ENCODE measurements at places on chromosomes 12 and 14. TPM values are rescaled to one million over a fixed set of nuclear protein-coding genes. Genes with fewer than 3 reads are reported as not detected.
A peak's percentile ranks its signal among the peaks of the same experiment; 100 is the strongest.

DNA sequence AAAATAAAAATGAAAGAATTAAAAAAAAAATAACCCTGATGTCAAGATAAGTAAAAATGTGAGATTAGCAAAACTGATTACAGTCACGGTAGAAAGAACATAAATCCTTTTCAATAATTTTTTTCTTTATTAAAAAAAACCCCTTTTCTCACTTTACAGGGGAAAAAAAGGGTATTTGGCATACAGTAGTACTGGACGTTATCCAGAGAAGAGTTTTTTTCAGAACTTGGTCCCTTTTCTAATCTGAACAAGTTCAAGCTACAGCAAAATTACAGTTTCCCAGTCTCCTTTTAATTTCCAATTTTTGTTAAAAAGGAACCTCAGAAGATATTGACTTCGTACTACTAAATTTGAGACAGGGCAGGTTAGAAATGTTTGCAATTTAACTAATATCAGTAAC lies 134.7 kb upstream of the DCN start:
- no peak overlapping the region for H3K4me3 ChIP-seq
- H3K36me3 ChIP-seq: no peaks in the 10 kb centered on the region
- no peak overlapping the region for H3K27ac ChIP-seq
- H3K4me1 ChIP-seq: no peaks in the 10 kb centered on the region
- no peaks in the 10 kb centered on the region for H3K27me3 ChIP-seq

- H3K27ac ChIP-seq: no peak overlapping the region
- no peaks in the 10 kb centered on the region for H3K27me3 ChIP-seq
- no peak for DNase-seq
- no peaks in the 10 kb centered on the region for H3K36me3 ChIP-seq
- H3K4me3 ChIP-seq: no peak overlapping the region
Measured at GRCh38 chr12:41983856-41984255, 160.8 kb downstream of the GXYLT1 start.

Gene MYL6
- 1,464 TPM for polyA plus RNA-seq

DNA sequence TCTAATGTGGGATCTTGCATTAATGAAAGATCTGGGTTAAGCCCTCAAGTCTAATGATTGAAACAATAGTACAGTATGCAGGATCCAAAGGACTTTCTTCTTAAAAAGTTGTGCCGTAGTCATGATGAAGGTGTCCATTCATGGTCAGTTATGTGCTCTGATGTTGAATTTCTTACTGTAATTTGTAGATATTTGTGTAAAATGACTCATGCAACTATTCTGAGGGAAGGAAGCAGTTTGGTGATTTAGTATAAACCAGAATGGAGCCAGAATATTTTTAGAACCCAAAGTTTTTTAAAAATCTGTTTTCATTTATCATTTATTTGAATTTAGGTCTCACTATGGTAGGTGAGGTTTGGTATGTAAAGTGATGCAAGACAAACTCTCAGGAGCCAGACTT lies 151.2 kb downstream of the AKAP6 start:
- no peak overlapping the region for H3K27ac ChIP-seq
- no peak overlapping the region for H3K4me3 ChIP-seq
- no peaks in the 10 kb centered on the region for H3K27me3 ChIP-seq
- H3K4me1 ChIP-seq: no peaks in the 10 kb centered on the region

- no peak overlapping the region for H3K27ac ChIP-seq
- H3K27me3 ChIP-seq: no peaks in the 10 kb centered on the region
- peaks cover 5% of the 10 kb centered on the region for H3K4me1 ChIP-seq
Measured at GRCh38 chr14:54659365-54659764, 92.4 kb downstream of the SAMD4A start.

DNA sequence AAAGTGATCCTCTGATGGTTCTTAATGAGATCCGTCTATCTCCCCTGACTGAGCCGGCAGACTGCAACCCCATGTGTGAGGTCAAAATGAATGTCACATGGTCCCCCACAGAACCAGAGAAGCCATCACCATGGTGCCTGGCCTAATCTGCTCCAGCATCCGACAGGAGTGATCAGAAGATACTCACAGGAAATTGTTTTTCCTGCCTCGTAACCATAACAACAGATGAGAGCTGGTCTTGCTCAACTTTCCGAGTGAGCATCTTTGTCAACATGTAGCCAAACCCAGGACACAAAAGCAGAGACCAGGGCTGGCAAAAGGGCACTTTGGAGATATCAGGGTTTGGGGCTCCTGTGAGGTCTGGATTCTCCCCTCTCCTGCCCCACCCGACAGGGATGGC lies 72.1 kb upstream of the C14orf180 start:
- peaks cover 3% of the 10 kb centered on the region for H3K27me3 ChIP-seq
- H3K36me3 ChIP-seq: no peaks in the 10 kb centered on the region
- no peak overlapping the region for H3K4me3 ChIP-seq
- no peak overlapping the region for H3K27ac ChIP-seq
- DNase-seq: peak; percentile 48

Gene KRT84
- polyA plus RNA-seq: not detected

Gene DNAI7
- 1.8 TPM for polyA plus RNA-seq

DNA sequence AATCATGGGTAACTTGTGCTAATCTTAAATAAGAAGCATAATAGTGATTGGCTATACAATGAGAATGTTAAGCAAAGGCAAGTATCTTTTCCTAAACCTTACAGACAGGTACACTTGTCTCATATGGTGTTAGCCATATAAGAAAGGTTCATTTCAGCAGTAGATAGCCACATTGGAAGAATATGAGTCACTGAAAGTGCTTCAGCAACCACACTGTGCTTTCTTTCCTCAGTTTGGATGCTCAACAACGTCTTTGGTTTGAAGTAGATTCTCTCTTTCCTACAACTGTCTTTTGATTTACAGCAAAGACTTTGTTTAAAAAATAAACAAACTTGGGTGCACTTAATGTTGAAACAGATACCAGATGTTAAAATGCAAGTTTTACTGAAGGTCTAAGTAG lies 8.9 kb downstream of the DDHD1 start:
- peaks cover 5% of the 10 kb centered on the region for H3K4me1 ChIP-seq
- H3K27me3 ChIP-seq: no peaks in the 10 kb centered on the region
- no peak for DNase-seq
- H3K27ac ChIP-seq: no peak overlapping the region
- H3K36me3 ChIP-seq: no peaks in the 10 kb centered on the region

Gene TAS2R8
- polyA plus RNA-seq: 0.24 TPM

DNA sequence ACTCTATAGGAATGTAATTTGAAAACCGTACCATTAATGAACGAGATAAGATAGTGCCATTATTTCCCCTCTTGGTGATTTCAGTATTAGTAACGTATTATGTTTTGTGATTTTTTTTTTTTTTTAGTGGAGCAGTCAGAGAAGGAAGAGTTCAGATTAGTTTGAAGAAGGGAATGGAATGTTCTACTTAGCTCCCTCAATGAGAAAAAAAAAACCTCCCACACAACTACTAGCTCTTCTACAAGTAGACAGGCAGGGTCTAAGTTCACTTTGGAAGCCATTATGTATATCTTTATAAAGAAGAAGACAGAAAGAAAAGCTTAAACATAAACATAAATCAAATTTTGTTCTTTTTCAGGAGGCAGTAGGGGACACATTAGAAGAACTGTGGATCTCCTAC lies 27.3 kb downstream of the PNMA1 start:
- no peak overlapping the region for H3K4me3 ChIP-seq
- no peaks in the 10 kb centered on the region for H3K4me1 ChIP-seq
- no peak for DNase-seq
- H3K36me3 ChIP-seq: no peaks in the 10 kb centered on the region
- H3K27ac ChIP-seq: no peak overlapping the region

DNA sequence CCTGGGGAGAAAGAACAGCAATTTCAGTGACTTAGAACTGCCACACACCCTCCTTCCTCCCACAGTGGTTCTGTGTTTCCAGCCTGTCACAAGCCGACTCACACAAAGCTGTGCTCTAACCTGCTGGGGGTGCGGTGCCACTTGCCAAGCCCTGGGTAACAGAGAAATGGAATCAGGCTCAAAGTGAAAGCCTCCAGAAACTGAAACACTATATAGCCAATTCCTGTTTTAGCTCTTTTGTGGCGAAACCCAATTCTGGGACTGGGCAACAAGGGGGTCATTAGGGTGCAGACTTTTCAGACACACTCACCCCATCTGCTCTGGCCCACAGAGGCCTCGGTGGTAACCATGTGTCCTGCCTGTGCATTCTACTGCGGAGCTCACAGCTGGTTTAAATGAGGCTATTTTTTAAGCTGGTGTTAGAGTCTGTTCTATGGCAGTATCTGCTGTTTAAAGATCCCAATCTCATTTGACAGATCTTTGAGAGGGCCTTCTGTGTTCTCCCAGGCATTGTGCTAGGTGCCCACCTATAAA lies 15.2 kb upstream of the ACTR6 start:
- peak overlapping the region; percentile 8 for H3K27ac ChIP-seq
- no peak for DNase-seq
- no peaks in the 10 kb centered on the region for H3K4me1 ChIP-seq
- no peak overlapping the region for H3K4me3 ChIP-seq

Gene DPY19L2
- 31.7 TPM for polyA plus RNA-seq

All from adrenal gland (tissue), 19 donors.